ENCODE measurements at places on chromosomes 4 and X. TPM values are rescaled to one million over a fixed set of nuclear protein-coding genes. Genes with fewer than 3 reads are reported as not detected.

The GABRE gene
- 1.3 TPM for total RNA-seq

The P2RY4 gene
- 0.44 TPM for total RNA-seq

The AFF2 gene
- total RNA-seq = not detected

The WDR17 gene
- 3.3 TPM for total RNA-seq

The FHIP1A gene
- 0.29 TPM for total RNA-seq

The MAGED4B gene
- 44.5 TPM for total RNA-seq

The G3BP2 gene
- 161 TPM for total RNA-seq

The L1CAM gene
- 1.2 TPM for total RNA-seq

The RPA4 gene
- total RNA-seq = 0.66 TPM

The LUZP4 gene
- not detected for total RNA-seq

Data from smooth muscle cell of trachea (primary cell).